Tibial artery (tissue), 4 donors: ENCODE measurements at places on chromosomes 7 and 10.
A peak's percentile ranks its signal among the peaks of the same experiment; 100 is the strongest.

DNA sequence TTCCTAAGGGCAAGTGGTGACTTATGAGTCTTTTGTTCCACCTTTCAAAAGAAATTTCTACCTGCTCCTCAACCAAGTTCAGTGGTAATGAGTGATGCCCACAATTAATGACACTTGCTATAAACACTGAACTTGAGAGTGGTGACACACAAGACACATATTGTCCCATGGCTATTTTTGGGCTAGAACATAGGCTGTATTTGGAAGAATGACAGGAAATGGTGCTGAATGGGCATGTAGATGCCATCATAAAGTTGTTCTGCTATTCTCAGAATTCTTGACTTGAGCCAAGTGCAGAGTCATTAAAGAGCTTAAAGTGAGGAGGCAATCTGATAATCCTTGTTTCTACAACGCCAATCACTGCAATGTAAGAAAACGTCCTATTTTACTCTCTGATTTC, 313.3 kb downstream of the AGMO start:
- no peak for DNase-seq

DNA sequence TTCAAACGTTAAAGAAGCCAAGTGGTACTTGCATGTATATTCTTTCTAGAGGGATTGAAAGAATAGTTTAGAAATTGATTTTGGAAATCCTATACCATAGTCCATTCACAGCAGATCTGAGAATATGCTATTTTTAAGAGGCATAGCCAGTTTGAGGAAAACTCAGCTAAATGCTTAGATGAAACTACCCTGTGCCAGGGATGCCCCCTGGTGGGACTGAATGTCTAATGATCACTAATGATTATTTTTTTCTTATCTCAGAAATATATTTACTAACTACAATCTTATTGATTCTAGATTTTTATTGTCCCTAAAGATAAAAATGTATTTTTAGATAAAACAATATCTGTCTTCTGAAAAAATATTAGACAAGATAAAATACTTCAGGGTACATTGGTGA, 844.9 kb upstream of the PHF14 start:
- DNase-seq: no peak

- DNase-seq: no peak
Measured at GRCh38 chr7:82405301-82405700, 38.3 kb downstream of the CACNA2D1 start.

- DNase-seq: no peak
Measured at GRCh38 chr7:71343039-71343438, 211.1 kb downstream of the GALNT17 start.

DNA sequence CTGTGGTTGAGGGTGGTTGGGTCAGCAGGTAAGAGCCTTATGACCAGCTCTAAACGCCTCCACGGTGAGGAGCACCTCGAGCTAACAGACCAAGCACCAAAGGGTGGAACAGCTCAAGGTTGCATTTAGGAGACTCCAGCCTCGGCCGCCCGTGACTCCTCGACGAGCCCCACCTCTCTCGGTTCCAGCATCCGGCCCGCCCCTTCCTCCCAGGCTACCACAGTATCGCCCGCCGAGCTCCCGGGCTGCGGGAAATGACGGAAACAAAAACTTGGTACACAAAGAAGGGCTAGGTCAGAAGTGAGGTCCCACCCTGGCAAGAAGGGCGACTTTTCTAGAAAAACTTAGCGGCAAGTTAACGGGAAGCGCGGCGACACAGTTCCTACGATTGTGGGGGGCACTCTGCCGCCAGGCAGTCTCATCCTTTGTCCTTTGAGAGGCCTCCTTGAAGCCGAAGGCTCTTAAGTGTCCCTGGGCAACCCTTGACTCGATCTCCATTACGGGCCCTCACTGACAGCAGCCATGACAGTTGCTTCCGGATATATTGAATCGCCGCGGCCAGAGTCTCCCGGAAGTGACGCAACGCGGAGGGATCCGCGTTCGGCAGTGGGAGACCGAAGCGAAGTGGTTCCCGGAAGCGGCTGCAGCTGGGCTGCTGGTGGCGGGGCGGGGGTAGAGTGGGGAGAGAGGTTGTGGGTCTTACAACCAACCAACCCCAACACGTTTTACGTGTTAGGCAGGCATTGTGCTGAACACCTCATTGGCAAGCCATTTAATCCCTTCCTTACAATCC, 40.2 kb upstream of the ZNF518A start:
- peak; percentile 93 for DNase-seq

DNA sequence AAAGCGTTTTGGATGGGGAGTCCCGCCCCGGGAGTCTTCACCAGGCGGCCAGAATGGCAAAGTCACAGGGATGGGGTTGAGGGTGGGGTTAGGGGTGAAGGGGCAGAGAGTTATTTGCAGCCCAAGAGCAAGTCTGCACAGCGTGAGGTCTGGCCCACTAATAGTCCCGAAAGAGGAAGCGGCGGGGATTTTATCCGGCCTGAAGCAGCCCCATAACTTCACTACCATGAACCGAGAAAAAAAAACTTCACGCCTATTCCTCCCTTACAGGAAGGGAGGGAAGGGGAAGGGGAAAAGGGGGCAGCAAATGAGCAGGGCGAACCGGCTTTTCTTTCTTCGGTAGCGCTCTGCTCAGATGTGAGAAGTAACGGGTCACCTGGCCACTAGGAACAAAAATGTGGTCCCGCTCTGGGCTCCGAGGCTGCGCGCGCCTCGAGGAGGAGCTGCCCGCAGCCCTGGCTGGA, 712 bp downstream of the ITPRIP start:
- DNase-seq: no peak

DNA sequence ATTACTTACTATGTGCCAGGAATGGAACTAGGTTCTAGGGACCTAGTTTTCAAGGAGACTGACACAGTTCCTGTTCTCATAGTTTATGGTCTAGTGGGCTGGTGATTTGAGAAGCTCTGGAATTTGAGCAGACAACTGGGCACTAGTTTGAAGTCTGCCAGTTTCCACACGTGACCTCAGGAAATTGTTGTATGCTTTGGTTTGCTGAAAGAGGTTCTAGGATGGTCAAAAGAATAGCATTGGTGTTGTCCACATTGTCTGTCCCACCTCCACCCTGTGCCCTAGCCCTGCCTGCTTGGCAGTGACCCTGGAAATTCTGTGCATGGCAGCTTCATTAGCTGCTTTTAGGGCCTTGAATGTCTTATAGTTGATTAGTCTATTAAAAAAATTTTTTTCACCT, 28.7 kb downstream of the GBF1 start:
- no peak for DNase-seq

DNA sequence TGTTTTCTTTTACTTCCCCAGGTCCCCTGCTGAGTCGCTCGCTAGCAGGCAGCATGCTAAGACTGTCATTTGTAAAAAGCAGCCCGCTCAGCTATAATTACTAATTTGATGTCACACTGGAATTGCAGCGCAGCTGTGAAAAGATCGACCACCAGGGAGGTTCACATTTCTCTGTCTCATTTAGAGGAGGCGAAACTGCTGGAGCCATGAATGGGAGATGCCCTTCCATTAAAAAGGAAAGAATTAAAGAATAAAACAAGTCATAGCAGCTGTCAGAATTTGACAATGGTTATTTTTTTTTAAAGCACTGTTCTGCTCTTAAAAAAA, 153.5 kb downstream of the PIP4K2A start:
- no peak for DNase-seq

- DNase-seq: no peak
Measured at GRCh38 chr10:5813091-5813340, 218 bp downstream of the GDI2 start.

DNA sequence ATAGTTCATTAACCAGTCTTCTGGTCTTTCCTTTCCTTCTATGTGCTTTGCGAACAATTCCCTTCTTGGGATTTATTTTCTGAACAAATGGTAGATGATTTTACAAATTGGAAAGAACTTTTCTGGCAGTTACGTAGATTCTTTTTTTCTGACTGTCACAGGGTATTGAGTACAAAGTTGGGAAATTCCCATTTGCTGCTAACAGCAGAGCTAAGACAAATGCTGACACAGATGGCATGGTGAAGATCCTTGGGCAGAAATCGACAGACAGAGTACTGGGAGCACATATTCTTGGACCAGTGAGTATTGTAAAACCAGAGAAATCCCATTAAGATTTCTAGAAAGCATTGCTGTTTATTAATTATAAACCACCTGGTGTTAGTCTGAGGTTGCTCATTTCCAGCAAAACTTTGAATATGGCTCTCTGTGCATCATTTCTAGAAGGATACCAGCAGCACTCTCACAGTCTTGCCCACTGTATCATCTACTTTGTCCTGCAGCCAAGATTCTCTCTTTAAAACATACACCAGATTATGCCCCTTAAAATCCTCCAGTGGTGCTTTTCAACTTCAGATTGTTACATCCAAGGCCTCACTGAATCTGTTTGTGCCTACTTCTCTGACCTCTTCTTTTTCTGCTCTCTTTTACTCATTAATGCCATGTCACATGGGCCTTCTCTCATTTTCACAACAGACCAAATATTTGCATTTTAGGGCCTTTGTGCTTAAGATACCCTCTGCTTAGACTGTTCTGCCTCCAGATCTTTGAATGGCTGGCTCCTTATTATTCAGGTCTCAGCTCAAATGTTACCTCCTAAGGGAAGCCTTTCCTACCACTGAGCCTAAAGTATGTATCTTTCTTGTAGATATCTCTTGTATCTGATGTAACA, 27.0 kb downstream of the DLD start:
- no peak for DNase-seq

- peak; percentile 41 for DNase-seq
Measured at GRCh38 chr7:127252778-127253280, at the start of gene GRM8. GRM8 (minus strand) TSS chr7:127252941.

GRCh38 chr10:120702032-120702431, 149.1 kb upstream of the WDR11 start:
- DNase-seq: no peak

DNA sequence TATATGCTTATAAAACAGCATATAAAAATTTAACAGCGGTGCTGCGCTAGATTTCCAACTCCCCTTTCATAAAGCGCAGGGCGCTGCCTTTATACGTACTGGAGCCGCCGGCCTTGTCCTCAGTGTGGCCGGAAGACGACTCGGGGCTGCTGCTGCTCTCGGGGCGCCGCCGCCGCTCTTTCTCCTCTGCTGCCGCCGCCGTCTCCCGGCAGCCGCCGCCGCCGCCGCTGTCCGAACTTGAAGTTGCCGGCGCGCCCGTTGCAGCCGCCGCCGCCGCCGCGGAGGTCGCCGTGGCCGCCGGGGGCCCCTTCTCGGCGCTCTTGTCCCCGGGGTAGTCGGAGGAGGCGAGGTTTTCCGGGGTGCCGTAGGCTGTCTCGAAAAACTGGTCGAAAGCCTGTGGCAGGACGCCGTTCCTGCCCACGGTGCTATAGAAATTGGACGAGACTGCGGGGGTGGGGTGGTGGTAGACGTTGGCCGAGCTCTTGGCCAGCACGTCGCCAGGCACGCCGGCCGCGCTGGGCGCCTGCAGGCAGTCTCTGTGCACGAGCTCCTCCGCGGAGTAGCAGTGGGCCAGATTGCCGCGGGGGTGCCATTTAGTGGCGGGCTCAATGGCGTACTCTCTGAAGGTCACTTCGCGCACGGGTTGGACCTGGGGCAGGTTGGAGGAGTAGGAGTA, 557 bp downstream of the HOXA11 start:
- DNase-seq: peak; percentile 67

DNA sequence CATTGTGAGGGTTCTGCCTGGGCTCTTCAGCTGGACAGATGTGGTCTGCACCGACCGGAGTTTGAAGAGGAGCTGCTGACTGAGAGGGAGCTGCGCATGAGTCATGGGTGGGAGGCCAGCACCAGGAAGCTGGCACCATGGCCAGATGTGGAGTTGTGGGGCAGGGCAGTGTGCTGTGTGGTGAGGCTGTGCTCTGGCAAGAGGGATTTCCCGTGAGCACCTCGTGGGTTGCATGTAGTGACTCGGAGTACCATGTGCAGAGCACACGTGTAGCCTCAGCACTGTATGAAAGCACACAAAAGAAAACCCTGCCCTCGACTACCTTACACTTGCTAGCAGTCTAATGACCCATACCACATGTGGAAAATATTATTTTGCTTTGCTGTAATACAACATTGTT, 103.4 kb downstream of the WNT2 start:
- no peak for DNase-seq

DNA sequence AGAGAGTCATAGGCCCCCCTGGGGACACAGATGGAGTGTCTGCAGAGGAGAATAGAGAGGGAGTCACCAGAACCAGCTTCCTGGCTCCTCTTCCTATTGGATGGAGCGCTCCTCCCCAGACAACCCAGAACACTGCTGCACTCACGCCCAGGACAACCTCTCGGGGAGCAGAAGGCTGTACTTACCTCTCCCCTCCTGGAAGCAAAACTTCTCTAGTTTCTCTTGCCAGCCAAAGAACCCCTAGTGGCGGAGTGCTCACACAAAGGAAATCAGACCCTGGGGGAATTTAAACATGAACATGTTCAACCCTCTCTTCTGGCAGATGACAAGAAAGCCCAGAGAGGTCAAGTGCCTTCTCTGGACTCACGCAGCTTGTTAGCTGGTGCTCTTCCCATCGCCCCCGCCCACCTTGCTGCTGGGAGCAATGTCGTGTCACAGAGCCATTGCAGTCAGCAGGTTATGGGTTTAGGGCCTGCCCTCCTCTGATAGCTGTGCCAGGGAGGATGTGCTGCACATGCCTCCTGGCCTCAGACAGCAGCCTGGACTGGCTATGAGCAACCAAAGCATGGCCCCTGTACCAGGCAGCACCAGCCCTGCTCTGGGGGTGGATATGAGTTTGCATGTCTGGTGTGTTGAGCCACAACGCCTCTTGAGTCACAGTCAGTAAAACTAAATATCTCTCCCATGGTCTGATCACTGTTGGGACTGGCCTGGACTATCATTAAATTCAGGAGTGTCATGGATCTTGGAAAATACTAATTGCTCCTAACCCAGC, 84.4 kb downstream of the SLIT1 start:
- no peak for DNase-seq

GRCh38 chr10:73117976-73118743, 7.9 kb downstream of the NUDT13 start:
- no peak for DNase-seq

DNA sequence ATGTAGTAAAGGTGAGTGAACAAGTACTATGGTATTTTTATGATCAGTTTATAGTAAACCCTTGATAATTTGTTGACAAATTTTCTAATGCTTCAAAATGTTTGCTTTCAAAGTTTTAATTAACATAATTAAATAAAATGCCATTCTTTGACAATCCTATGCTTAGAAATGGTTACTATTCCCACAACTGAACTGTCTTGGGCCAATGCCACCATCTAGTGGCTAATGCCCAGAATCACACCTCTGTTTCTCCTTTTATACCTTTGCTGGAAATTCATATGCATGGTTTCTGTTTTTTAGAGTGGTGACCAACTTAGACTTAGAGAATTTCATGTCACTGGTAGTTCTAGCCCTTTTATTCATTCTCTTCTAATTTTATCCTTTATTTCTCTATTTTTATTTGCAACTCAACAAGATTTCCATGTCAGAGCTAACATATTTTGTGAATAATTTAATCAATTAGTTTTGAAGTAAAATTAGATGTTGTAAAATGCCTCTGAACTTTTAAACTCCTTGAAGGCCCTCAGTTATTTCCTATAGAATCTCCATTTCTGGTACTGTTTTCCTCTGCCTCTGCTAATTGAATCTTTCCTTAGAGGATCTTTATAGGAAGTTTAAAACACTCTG, 31.1 kb downstream of the PCGF5 start:
- DNase-seq: peak; percentile 67

DNA sequence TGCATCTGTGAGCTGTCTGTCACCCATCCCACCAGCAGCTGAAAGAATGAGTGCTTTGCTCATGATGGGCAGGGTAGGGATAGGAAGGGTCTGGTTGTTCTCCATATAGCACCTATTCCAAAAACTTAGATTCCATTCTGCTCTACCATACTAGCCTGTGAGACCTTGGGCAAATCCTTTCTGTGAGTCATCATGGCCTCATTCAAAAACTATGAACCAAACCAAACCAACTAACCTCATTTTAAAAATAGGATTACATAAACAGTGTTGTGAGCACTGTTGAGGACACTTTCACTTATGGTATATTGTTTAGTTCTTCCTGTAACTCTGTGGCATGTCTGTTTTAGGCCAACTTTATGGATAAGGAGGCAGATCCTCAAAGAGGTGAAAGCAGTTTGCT, 30.9 kb upstream of the STEAP4 start:
- DNase-seq: no peak
